Prostate gland (tissue), 2 donors: ENCODE measurements at places on chromosomes 16 and 17.

- H3K27me3 ChIP-seq, result no peaks in the 10 kb centered on the region
- H3K4me1 ChIP-seq, result peaks cover 25% of the 10 kb centered on the region
- H3K27ac ChIP-seq, result peak overlapping the region; percentile 80
- DNase-seq, result no peak
Measured at GRCh38 chr17:17811381-17812210, 25.2 kb downstream of the SREBF1 start.

DNA sequence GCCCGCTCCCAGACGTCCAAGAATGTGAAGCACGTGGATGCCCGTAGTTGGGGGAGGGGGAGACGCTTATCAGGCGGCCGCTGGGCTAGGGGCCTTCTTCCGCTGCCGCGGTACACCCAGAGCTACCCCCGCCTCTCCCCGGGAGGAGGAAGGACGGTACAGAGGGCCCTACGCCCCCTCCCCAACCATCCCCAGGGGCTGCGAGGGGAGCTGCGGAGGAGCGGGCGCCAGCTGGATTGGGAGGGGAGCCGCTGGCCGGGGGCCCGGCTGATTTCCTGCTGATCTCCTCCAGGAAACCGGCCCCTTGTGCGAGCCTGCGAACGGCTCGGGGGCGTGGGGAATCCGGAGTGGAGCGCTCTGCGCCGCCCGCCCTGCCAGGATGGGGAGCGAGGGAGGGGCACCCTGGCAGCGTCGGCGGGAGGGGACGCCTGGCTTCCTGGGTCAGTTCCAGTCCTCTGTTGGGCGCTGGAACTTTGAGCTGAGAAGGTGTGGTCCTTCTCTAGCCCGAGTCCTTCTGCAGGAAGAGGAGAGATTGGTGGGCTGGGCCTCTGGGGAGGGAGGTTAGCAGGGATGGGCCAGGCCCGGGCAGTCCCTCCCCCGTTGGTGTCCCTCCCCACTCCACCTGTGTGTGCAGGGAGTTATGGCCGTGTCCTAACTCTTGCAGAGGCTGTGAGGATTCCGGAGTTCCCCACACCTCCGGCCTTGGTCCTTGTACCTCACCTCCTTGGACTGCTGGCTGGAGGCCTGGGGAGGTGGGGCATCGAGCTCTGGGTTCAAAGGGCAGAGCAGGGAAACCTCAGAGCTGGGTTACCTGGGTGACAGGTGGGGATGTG lies 19.2 kb downstream of the GJD3 start:
- peaks cover 49% of the 10 kb centered on the region for H3K4me1 ChIP-seq
- peak; percentile 64 for DNase-seq
- H3K27me3 ChIP-seq, result no peaks in the 10 kb centered on the region
- no peaks in the 10 kb centered on the region for H3K36me3 ChIP-seq

DNA sequence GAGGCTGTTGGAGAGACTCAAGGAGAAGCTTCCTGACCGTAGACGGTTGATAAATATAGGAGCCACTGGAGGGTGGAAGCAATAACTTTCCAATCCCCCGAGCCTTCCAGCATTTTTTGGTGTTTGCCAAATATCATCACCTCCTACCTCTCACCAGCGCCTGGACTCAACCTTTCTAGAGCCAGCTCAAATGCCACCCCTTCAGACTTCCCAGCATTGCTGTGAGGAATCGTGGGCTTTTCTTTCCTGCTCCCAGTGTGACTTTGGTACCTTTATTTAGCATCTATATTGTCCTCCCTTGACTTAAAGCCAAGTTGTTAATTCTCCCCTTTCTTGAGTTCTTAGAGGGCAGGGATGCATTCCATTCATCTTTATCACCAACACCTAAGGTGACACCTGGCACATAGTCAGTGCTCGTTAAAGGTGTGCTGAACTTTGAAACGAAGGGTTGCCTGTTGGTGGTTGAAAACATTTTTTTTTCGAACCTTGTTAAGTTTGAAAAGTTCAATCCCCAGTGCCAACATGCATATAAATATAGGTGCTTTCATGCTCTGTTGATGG lies 35.3 kb upstream of the CCR7 start:
- H3K4me3 ChIP-seq, result no peak overlapping the region
- no peaks in the 10 kb centered on the region for H3K36me3 ChIP-seq
- no peak for DNase-seq
- H3K4me1 ChIP-seq, result no peaks in the 10 kb centered on the region
- H3K27ac ChIP-seq, result no peak overlapping the region

- H3K27ac ChIP-seq, result no peak within 1 kb of the TSS
- H3K36me3 ChIP-seq, result no peaks in the 10 kb centered on the region
- DNase-seq, result no peak
- H3K27me3 ChIP-seq, result no peaks in the 10 kb centered on the region
- no peak within 1 kb of the TSS for H3K4me3 ChIP-seq
Measured at GRCh38 chr17:29042679-29043538, at the start of gene PIPOX. TSS of gene PIPOX (plus strand) at chr17:29043141. CDS start at chr17:29043226, 85 bp downstream.

- H3K27me3 ChIP-seq, result no peaks in the 10 kb centered on the region
- no peak for DNase-seq
- no peaks in the 10 kb centered on the region for H3K4me1 ChIP-seq
Measured at GRCh38 chr16:55834049-55834448, 1.2 kb upstream of the CES1 start.

DNA sequence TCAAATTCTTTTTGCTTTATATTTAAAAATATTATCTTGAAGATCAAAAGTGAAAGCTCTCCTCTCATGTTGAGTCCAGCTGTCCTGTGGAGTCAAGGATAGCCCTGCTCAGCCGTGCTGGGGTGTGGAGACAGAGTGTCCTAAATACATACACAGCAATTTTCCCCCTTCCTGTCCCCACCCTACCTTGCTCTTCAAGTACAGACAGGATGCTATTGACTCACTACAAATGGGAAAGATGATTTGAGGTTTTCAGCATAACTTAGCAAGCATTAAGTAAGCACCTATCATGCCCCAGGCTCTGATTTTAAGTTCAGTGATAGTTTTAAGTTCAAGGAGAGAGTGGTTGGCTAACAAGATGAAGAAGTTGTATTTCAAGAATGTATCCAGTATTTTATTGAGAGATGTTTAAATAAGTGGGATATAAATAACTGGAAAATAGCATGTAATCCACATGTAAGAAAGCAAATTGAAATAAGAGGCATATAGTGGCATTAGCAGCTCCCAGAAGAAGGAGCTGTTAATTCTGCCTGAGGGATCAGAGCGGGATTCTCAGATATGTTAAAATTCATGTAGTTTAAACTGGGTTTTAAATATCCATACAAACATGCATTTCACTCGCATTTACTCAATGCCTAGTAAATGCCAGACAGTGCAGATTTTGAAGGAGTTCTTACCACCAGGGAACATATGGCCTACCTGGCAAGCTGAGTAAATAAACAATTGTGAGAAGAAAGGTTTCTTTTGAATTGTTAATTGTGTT lies 183.5 kb upstream of the ANKFN1 start:
- no peaks in the 10 kb centered on the region for H3K4me1 ChIP-seq
- DNase-seq, result no peak
- no peaks in the 10 kb centered on the region for H3K36me3 ChIP-seq

DNA sequence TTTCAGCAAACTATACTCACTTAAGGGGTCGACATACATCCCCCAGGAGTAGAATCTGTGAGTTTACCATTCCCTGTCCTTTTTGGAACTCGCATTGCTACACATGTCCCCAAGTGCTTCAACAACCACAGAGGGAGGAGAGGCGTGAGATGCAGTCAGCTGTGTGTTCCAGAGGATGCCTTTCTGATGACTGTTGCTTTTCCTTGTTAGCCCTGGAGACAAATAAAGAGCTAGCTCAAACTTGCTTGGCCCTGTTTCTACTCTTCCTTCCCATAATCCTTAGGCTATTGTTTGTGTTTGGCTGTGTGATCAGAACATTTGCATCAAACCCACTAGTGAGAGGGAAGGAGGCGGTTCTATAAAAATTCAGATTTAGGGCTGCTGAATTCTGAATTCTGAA lies 264.0 kb downstream of the ENGASE start:
- no peak overlapping the region for H3K4me3 ChIP-seq
- no peaks in the 10 kb centered on the region for H3K27me3 ChIP-seq
- DNase-seq, result no peak
- no peaks in the 10 kb centered on the region for H3K4me1 ChIP-seq
- H3K36me3 ChIP-seq, result no peaks in the 10 kb centered on the region
- no peak overlapping the region for H3K27ac ChIP-seq

- DNase-seq, result no peak
- H3K27me3 ChIP-seq, result no peaks in the 10 kb centered on the region
- no peak within 1 kb of the TSS for H3K27ac ChIP-seq
Measured at GRCh38 chr16:4795181-4795827, at the start of gene SMIM22. TSS of gene SMIM22 (plus strand) at chr16:4795369. CDS start at chr16:4795735, 366 bp downstream.

GRCh38 chr17:34920676-34921075 lies 40.6 kb downstream of the CCT6B start:
- no peak for DNase-seq
- no peak overlapping the region for H3K27ac ChIP-seq
- H3K27me3 ChIP-seq, result no peaks in the 10 kb centered on the region
- H3K4me1 ChIP-seq, result no peaks in the 10 kb centered on the region
- H3K36me3 ChIP-seq, result no peaks in the 10 kb centered on the region
